ENCODE measurements at places on chromosomes 13 and 19.

GRCh38 chr13:53126841-53127245, 98.2 kb downstream of the OLFM4 start:
- DNase-seq = no peak

DNA sequence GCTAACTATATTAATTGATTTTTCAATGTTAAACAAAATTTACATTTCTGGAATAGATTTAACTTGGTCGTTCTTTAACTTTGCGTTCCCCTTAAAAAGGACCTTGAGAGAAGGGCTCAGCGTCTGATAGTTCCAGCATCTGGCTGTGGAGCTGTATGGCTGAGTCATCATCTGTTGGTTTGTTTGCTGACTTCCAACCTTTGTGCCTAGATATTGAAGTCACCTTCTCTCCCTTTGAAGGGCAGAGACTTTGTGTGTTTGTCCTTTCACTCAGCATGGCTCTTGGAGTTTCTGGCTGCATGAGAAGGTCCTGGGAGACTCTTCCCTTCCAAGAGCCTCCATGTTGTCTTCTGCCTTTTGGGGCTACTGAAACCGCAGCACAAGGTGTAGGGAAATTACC, 16.6 kb upstream of the IRS2 start:
- no peak for DNase-seq

- DNase-seq = no peak
These were observed 80.9 kb upstream of the SHISA2 start for GRCh38 chr13:26132756-26133155.

DNA sequence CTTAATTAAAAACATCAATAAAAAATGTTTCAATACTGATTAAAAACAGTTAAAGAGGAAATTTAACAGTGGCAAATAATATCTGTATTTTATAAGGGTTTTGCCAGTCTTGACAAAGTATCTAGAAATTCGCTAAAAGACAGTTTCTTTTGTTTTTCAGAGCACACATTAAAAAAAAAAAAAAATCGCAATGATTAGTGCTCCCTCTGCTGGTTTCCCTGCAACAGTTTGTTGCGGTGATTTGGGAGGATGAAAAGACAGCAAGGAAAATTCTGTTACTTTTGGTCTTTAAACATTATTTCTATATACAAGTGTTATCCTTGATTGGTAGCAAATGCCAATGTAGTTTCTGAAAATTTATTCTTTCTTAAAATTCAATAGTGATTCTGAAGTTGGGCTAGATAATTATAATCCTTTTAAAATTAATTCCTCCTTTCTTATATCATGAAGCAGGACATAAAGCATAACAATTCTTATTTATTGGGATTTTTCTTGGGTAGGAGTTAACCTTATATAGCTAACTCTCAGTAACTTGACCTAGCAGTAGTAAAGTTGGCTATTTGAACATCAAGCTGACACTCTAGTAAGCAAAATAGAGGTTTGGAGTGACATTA, 23.1 kb upstream of the SPRY2 start:
- no peak for DNase-seq

DNA sequence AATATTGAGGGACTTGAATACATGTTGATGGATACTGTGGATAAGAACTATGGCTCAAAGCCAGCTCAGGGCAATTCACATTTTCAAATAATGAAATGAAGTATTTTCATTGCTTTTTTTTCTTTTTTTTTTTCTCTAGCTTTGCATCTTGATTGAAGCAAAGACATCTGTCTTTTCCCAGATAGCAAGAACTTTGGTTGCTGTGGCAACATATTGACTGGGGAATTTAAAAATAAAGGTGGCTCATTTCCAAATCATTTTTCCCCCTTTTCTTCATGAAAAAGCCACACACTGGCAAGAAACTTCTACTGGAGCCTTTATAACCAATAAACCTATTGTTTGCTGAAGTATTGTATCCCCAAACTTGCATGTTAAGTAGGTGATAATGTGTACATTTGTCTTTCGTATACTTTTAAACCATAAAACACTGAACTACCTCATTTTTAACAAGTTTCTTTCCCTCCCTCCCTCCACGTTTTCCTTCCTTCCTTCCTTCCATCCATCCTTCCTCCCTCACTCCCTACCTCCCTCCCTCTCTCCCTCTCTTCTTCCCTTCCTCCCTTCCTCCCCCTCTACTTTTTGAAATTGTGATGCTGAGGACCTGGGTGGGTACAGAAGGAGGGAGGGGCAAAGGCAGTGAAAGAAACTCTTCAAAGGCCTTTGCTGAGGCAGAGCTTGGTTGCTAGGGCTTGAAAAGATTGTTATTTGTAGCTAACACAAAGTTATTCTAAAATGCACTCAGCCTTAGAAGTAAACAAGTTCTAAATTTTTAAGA, 343.5 kb upstream of the SPRY2 start:
- no peak for DNase-seq

- no peak for DNase-seq
These were observed 10.6 kb upstream of the FOXO1 start for GRCh38 chr13:40677064-40677463.

- no peak for DNase-seq
These were observed 23.8 kb downstream of the ZSWIM9 start for GRCh38 chr19:48194041-48194843.

GRCh38 chr13:101258071-101258470, 158.2 kb downstream of the NALCN start:
- DNase-seq = no peak

- DNase-seq = no peak
These were observed 62.1 kb downstream of the ZNF737 start for GRCh38 chr19:20503476-20503875.

GRCh38 chr13:20121159-20121525, 39.7 kb downstream of the GJA3 start:
- DNase-seq = no peak

- no peak for DNase-seq
These were observed 103.9 kb upstream of the CACNA1A start for GRCh38 chr19:13610039-13610691.

- DNase-seq = no peak
These were observed 2.8 kb downstream of the FZR1 start for GRCh38 chr19:3508771-3509535.

- no peak for DNase-seq
These were observed 46.4 kb downstream of the PSG3 start for GRCh38 chr19:42693760-42694350.

DNA sequence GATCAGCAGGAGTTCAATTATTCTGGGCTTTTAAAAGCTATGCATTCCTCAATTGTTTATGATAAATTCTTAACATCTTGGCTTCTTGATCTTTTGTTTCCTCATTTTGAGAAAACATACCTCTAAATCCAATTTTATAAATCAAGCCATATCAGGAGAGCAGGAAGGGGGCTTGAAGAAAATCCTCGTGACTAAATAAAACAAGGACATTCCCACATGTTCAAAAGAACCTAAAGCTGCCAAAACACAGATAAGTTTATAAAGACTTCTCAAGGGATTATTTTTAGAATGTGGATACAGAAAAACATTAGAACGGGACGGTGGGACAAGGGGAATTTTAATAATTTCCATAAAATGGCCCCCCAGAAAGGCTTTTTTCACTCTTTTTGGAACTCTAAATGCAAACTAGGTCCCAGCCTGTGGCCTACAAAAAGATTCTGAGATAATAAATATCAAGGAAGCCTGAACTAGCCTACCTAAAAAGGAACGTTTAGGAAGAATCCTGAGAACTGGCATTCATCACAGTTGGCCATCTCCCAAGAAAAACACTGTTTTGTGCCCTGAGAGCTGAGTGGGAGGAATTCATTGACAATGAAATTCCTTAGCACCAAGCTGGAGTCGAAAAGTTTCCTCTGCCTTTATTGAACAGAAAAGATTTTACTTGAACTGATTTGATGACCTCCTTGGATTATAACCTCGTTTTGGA, 30.1 kb downstream of the ZAR1L start:
- no peak for DNase-seq

- no peak for DNase-seq
These were observed 28.0 kb downstream of the AKT2 start for GRCh38 chr19:40257096-40257517.

GRCh38 chr19:15379999-15380647, 536 bp upstream of the AKAP8 start:
- DNase-seq = no peak

GRCh38 chr13:89066868-89067466, 1395.8 kb downstream of the SLITRK5 start:
- DNase-seq = no peak

GRCh38 chr13:85799097-85799582, at the start of gene SLITRK6:
Gene SLITRK6, minus strand, starts transcription at chr13:85799419. Its CDS starts 2,911 bp downstream, at chr13:85796508.
- no peak for DNase-seq

All from mesothelial cell of epicardium (in vitro differentiated cells).